ENCODE measurements at places on chromosomes 3 and 15.

GRCh38 chr3:138296639-138297038, 33.0 kb downstream of the NME9 start:
- no peak for DNase-seq

DNA sequence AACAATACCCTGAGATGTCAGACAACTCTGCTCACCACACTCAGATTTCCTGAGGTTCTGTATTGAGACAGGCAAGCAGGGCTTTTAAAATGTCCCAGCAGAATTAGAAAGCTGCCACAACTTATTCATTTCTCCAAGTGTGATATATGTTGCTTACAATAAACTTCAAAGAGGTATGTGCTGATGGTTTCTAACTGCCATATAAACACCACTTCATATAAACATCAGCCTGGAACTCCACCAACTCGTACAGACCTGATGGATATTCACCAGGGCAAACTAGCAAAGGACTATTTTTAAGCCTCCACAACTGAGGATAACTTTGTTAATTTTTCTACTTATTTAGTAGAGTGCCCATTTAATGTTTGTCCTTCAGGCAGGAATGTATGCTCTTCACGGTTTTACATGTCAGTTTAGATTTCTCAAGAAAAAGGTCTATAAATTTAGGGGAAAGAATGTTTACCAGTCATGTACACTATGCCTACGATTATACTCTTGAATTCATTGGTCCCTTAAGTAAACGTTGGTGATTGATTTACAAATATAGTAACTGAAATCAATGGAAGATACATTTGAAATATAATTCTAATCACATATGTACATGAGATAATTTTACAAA, 109.6 kb upstream of the ABI3BP start:
- DNase-seq: no peak

- no peak for DNase-seq
Measured at GRCh38 chr15:45670511-45670910, 35.7 kb downstream of the SQOR start.

DNA sequence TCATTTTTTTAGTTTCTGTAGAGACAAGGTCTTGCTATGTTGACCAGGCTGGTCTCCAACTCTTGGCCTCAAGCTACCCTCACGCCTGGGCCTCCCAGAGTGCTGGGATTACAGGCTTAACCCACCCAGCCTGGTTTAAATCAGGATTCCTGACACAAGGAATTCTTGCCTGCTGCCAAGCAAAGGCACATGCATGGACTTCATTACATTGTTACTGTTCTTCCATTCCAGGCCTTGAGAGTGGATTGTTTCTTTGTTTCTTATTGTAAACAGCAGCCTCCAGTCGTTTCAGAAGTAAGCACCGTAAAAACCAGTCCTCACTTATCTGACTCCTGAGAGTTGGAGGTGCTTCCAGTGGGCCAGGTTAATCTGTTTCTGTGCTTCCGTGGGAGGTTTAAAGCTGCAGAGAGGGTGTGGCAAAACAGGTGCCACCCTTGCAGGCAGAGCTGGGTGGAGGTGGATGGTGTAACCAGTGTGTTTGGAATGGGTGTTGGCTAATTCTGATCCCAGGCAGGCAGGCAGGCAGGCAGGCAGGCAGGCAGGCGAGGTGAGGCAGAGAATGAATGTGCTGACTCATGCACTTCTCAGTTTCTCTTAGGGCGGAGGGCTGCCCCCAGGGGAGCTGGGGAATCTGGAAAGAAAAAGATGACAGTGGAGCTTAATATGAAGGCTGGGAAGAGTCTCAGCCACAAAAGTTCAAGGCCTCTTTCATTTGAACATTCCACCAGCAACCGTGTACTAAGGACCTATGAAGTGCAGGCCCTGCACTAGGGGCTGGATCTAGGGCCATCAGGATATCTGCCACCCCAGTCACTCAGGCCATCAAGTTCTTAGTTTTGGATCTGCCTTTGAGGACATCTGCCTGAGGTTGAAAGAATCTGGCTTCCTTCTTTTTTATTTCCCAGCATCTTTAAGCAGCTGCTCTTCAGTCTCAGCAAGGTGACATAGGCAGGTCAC, 37.0 kb upstream of the CDCP1 start:
- DNase-seq: no peak

GRCh38 chr15:60358935-60359682, 38.7 kb downstream of the ANXA2 start:
- no peak for DNase-seq

DNA sequence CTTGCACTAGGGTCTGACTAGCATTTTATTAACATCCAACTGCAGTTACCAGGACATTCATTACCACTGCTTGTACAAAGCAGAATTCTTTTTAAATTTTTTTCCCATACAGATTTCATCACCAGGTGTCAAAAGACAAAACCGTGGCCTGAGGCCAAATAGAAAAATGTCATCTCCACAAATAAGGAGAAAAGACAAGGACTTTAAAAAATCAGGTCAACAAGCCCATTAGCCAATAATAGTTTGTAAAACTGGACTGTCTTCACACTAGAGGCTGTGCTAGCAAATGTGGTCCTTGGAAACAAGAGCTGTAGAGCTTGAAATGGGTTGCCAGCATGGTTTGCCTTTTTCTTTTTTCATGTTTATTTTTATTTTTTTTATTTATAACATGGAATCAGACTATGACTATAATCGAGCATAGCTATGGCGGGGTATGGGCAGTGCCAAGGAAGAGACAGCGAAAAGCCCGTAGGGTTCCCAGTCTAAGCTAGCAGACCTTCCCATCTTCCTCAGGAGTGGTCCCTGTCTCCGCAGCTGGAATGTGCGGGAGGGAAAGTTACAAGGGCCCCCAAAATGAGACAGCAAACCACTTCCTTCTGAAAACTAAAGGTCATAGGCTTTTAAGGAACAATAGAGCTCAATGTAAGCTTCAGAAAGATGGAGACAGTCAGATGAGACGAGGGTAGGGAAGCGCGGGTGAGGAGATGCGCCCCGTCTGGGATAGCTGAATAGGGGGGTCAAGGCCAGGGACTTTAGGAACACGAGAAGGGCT, 1.5 kb downstream of the PTPN9 start:
- DNase-seq: no peak

- no peak for DNase-seq
Measured at GRCh38 chr3:72296477-72297111, 511.6 kb upstream of the PROK2 start.

- no peak for DNase-seq
Measured at GRCh38 chr3:68447885-68448284, 484.5 kb downstream of the TAFA4 start.

GRCh38 chr3:40523781-40524180, 979 bp upstream of the ZNF621 start:
- DNase-seq: no peak

GRCh38 chr3:168168743-168169142, 73.0 kb upstream of the GOLIM4 start:
- no peak for DNase-seq

GRCh38 chr15:85947021-85947420, 132.7 kb upstream of the AGBL1 start:
- no peak for DNase-seq

DNA sequence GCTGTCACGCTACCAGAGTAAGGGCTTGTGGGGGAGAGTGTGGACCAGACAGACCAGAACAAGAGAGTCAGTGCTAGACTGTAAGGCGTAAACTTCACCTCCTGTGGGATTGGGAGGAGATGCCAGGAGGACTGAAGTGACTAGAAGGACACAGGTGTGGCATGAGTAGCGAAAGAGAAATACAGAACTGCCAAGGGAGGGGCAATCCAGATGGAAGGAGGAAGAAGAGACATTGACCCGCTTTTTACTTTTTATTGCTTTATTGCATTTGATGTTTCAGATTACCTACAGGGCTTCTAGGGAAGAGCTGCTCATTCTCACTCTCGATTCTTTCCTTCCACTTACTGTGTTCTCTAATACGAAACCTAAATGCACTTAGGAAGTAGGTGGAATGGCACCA, 2.1 kb downstream of the POGLUT1 start:
- DNase-seq: no peak

DNA sequence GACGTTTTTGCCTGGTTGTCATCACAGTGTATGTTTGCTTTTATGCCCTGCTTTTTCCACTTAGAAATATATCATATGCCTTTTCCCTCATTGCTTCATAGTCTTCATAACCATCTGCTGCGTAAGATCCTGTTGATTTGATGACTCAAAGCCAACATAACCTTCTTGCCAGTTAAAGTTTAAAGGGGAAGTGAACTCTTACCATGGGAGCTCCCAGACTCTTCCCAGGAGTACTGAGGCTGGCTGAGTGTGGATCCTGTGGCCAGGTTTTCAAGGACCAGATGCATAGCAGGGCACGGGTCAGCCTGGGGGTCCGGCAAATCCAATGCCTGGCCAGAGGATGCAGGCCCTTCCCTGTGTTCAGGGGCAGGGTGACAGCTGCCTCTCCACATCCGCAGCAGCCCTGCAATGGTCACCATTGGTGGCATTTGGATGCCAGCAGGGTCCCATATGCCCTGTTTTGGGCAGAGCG, 42.0 kb upstream of the SACM1L start:
- DNase-seq: no peak

GRCh38 chr3:170632780-170633179, 46.9 kb upstream of the SLC7A14 start:
- DNase-seq: no peak

DNA sequence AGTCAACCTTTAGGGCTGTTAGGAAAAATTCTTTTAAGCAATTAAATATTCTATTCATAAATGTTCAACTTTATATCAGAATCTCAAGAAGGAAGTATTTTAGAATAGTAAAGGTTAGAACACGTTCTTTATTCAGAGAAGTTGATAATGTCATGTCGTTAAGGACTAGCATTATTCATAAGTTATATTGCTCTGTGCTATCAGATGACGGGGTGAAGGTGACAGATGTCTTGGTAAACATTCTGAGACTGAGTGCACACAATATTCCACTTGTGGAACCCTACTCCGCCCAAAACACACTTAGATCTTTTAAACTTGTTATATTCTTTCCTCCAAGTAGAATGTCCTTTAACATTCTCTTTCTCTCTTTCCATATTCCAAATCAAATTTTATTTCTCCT, 7.9 kb downstream of the AP4E1 start:
- no peak for DNase-seq

GRCh38 chr3:18062657-18063025, 320.2 kb upstream of the TBC1D5 start:
- no peak for DNase-seq

DNA sequence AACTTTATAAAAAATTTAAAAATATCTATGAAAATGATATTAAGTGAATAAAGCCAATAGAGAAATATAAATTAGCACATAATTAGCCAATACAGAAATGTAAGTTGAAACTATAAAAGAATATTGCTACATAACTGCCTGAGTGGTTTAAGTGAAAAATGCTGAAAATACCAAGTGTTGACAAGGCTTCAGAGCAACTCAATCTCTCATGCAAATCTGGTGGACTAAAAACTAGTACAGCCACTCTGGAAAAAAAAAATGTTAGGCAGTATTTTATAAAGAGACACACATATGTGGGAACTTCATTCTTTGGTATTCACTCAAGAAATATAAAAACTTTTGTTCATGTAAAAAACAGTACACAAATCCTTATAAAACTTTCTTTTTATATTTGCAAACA, 833.7 kb upstream of the ROBO1 start:
- DNase-seq: no peak

GRCh38 chr3:160473221-160473620, 23.6 kb upstream of the TRIM59 start:
- DNase-seq: no peak

DNA sequence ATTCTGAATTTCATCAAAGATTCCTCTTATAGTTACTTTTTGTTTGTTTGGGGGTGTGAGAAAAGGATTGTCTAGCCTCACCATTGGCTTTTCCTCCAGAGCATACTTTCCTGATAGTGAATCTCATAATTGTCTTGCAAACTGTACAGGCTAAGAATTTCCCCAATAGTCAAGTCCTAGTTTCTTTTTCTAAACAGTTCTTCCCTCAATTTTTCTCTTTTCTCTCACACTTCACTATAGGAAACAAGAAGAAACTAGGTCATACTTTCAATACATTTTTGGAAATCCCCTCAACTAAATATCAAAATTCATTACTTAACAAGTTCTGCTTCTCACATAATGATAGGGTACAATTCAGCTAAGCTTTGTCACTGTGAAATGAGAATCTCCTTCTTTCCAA, 241.9 kb downstream of the IL20RB start:
- DNase-seq: no peak

GRCh38 chr3:111080413-111080812, 8.8 kb downstream of the NECTIN3 start:
- DNase-seq: peak; percentile 28

DNA sequence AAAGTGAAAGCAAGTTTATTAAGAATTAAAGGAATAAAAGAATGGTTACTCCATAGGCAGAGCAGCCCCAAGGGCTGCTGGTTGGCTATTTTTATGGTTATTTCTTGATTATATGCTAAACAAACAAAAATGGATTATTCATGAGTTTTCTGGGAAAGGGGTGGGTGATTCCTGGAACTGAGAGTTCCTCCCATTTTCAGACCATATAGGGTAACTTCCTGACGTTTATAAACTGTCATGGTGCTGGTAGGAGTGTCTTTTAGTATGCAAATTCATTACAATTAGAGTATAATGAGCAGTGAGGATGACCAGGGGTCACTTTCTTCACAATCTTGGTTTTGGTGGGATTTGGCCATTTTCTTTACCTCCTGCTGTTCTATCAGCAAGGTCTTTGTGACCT, 707.9 kb downstream of the ZNF385D start:
- DNase-seq: no peak

GRCh38 chr3:113086560-113087461, 96.0 kb downstream of the GTPBP8 start:
- DNase-seq: no peak

- no peak for DNase-seq
Measured at GRCh38 chr15:82921242-82921641, 31.3 kb downstream of the HOMER2 start.

DNA sequence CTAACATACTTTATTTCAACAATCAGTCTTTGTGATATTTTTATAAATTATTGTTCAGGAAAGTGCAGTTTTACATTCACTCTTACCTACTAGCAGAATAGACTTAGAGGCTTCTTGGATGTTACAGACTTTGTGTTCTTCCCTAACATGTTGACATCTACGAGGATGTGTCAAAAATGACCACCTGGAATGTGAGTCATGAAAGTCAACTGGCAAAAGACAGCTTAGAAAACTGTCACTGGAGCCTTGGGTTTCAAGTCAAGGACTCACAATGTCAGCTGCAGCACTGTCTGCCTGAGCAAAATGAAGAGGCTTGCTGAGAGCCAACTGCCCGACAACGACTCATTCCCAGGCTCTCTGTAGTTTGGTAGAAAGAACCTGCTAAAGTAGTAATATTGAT, 91.5 kb downstream of the CERS3 start:
- no peak for DNase-seq

DNA sequence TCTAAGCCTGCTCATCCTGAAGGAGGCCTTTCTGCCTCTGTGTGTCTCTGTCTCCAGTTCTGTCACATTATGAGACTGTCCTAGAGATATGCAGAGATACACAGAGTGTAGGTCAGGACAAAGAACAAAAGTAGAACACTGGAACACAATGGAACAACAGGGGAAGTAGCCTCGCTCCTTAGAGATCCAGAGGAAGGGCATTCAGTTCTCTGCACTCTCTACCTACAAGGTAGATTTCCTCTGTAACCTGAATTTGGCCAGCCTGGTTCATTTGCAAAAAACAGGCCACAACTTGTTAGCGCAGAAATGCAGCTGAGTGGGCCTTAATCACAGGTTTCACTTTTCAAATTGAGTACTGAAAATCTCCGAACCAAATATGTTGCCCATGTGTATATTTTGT, 19.4 kb downstream of the NEK10 start:
- peak; percentile 6 for DNase-seq
